ENCODE measurements at places on chromosomes 16 and 17. TPM values are rescaled to one million over a fixed set of nuclear protein-coding genes. Genes with fewer than 3 reads are reported as not detected.

Gene SCGB1C2
- not detected for total RNA-seq

Gene TBC1D3H
- not detected for total RNA-seq

Gene HOXB6
- 14.5 TPM for total RNA-seq

Gene TBC1D3
- not detected for total RNA-seq

Gene ZNF597
- 1.1 TPM for total RNA-seq

Gene SLC43A2
- 17.2 TPM for total RNA-seq

Gene SRCIN1
- 0.25 TPM for total RNA-seq

Gene OR1A1
- total RNA-seq: not detected

Gene SEZ6L2
- 13.0 TPM for total RNA-seq

Gene KRT15
- 2.8 TPM for total RNA-seq

Gene MT4
- not detected for total RNA-seq

Gene HBQ1
- total RNA-seq: 4.9 TPM

Gene TSNAXIP1
- 0.81 TPM for total RNA-seq

Gene FN3K
- total RNA-seq: 7.7 TPM

Gene MYO18A
- total RNA-seq: 37.3 TPM

Gene CCDC102A
- total RNA-seq: 10.6 TPM

Gene GPRC5B
- 19.8 TPM for total RNA-seq

Gene FZD2
- total RNA-seq: 50.3 TPM

Gene MOSMO
- total RNA-seq: 12.2 TPM

Gene TBC1D3B
- 1.8 TPM for total RNA-seq

Gene G6PC1
- total RNA-seq: not detected

Gene CDRT15
- not detected for total RNA-seq

Gene ITGB3
- total RNA-seq: 148 TPM

Gene MT1A
- 7.4 TPM for total RNA-seq

Gene ODF4
- total RNA-seq: not detected

Gene ALDH3A2
- total RNA-seq: 36.7 TPM

Gene SLC2A4
- under 0.01 TPM for total RNA-seq

Gene CDC42EP4
- 56.9 TPM for total RNA-seq

Gene SDR42E1
- total RNA-seq: 5.5 TPM

Gene CA7
- not detected for total RNA-seq

Gene CD19
- 0.16 TPM for total RNA-seq

Gene TMC5
- not detected for total RNA-seq

Gene TMEM220
- total RNA-seq: 3.1 TPM

Gene FOXJ1
- total RNA-seq: 5.8 TPM

All from mesangial cell (primary cell).